ENCODE measurements at places on chromosomes 3 and 15.

GRCh38 chr15:42628761-42629160, 53.4 kb downstream of the STARD9 start:
- no peak for DNase-seq

GRCh38 chr15:69737916-69738315, 285.3 kb downstream of the RPLP1 start:
- DNase-seq = no peak

DNA sequence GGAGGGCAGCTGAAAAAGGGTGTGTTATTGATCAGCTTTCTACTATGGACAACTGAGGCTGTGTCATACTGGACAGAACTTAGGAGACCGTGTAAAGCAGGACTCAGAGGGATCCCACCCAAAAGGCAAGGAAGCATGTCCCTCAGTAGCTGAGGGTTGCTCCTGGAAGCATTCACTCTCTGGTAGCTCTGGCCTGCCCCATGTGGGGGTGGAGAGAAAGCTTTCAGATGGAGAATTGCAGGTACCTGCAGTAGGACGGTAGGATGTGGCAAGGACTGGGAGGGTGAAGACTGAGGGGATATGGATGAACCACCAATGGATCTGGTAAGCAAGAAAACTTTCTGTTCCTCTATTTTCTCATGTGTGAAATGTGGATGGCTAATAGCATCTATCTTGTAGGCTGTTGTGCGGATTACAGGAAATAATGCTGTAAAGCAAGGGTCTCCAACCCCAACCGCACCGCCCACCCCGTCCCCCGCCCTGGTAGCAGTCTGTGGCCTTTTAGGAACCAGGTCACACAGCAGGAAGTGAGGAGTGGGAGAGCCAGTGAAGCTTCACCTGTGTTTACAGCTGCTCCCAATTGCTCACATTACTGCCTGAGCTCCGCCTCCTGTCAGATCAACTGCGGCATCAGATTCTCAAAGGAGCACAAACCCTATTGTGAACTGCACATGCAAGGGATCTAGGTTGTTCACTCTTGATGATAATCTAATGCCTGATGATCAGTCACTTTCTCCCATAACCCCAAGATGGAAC, 157.7 kb upstream of the PROK2 start:
- DNase-seq = no peak

DNA sequence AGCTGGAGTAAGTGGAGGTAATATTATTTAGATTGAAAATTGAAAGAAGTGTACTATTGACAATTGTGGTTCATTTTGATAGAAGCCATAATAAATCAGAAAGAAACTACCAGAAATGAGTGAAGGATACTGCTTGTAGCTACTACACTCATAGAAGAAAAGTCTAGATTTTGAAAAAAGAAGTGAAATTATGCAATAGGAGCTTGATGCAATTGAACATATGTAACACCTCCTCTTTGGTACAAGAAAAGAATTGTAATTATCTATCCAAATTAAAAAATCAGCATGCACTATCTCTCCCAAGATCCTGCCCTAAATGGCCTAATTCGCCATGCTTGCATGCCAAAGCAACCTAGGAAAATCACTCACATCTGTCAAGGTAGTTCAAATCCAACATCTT, 51.1 kb upstream of the CD200R1L start:
- no peak for DNase-seq

DNA sequence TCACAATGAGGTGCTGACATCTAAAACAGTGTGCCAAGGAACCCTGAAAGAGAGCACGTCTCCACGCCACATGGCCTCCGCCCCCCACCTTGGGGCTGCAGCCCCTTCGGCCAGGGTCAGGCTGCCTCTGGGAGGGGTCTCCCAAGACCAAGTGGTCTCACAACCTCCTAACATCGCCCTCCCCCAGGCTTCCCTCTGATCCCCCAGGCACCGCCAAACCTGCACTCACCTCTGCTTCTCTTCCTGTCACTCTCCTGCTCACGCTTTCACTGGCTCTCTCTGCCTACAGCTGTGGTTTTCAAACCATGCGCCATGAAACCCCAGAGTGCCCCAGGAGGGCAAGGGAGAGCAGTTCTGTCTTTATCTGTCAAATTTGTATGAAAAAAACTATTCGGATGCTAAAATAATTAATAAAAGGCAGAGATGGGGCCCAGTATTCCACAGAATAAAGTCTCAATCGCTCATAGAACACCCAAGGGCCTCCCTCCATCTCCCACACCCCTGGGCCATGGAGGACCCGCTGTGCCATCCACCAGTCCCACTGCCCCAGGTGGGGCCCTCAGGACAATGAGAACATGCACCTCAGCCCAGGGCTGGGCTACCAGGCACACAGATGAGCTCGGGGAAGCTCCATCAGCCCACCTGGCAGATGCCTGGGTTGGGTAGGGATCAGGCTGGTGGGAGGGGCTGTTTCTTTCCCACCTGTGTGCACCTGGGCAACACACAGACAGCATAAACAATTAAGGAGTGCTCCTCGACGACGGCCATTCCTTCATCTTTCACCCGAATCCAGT, 21.5 kb downstream of the CYFIP1 start:
- no peak for DNase-seq

DNA sequence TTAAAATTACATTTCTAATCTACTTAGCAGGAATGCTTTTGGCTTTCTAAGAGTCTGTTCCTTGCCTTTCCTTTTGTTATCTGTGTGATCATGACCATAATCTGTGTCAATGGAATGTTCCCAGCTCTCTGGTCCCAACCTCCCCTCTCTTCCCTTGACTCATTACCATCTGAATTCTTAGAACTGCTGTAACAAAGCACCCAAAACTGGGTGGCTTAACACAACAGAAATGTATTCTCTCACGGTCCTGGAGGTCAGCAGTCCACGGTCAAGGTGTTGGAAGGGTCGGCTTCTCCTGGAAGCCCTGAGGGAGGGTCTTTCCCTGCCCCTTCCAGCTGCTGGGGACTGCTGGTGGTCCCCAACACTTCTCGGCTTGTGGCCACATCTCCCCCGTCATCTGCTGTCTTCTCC, 81.1 kb downstream of the LRRK1 start:
- DNase-seq = no peak

GRCh38 chr3:132645058-132645457, 14.6 kb downstream of the ACAD11 start:
- no peak for DNase-seq

GRCh38 chr3:196215493-196216020, 777 bp upstream of the SLC51A start:
- DNase-seq = no peak

DNA sequence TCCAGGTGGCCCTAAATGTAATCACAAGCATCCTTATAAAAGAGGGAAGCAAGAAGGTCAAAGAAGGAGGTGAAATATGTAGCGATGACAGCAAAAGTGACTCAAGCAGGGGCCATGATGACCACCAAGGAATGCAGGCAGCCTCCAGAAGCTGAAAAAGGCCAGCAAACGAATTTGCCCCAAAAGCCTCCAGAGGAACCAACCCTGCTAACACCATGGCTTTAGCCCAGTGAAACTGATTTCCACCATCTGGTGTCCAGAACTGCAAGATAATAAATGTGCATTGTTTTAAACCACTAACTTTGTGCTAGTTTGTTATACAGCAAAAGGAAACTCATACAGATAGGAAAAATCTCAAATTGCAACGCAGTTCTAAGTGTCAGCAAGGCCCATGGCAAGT, 23.0 kb upstream of the RBSN start:
- no peak for DNase-seq

- no peak for DNase-seq
Observed at GRCh38 chr3:88046766-88047165, 12.0 kb downstream of the CGGBP1 start.

- no peak for DNase-seq
Observed at GRCh38 chr3:71031181-71031580, 552.3 kb downstream of the FOXP1 start.

DNA sequence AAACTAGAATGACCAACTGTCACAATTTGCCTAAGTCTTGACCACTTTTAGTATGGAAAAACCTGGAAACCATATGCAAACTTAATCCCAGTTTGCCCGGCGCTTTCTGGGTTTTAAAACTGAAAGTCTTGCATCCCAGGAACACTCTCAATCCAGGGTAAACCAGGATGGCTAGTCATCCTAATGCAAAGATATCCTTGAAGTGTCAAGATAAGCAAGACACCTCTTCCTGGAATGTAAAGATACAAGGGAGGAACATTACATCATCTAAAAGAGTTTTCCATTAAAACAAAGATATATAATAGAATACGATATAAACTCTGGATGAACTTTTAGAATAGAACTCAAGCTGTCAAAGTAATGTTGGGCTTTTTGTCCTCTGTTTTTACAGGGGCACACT, 188.5 kb downstream of the MAGI1 start:
- no peak for DNase-seq

DNA sequence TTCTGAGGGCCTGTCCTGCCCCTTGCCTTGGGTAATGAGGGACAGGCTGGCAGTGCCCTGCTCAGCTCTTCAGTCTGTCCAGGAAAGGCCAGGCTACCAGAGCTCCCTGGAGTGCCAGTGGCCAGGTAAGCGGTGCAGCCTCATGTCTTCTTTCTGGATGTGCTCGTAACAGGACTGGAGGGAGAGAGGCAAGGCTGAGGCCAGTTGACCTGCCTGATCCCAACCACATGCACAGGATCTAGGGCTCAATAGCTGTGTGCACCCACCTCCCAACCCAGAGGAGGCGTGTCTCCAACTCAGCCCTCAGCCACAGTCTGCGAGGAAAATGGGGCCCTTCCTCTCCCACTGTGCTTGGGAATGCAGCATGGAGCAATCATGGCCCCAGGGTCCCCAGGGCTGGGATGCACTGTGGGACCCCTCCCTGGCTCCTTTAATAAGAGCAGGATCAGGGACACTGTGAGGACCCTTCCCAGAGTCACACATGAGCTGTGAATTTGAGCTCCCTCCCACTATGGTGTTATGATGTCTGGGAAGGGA, 22.5 kb downstream of the ALS2CL start:
- no peak for DNase-seq

GRCh38 chr3:127324913-127325628, 37.2 kb upstream of the PRR20G start:
- no peak for DNase-seq

- no peak for DNase-seq
Observed at GRCh38 chr15:85693277-85693676, 101.4 kb downstream of the KLHL25 start.

GRCh38 chr3:100748967-100749366, 39.7 kb downstream of the TFG start:
- DNase-seq = no peak

DNA sequence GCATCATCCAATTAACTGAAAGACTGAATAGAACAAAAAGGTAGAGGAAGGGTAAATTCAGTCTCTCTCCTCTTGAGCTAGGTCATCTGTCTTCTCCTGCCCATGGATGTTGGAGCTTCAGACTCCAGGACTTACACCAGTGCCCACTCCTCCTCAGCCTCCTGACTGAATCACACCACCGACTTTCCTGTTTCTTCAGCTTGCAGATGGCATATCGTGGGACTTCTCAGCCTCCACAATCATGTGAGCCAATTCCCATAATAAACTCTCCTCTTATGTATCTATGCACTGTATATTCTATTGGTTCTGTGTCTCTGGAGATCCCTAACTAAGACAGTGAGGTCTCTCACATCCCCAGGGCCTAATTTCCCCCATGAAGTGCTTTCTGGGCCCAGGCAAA, 140.4 kb downstream of the CD47 start:
- DNase-seq = no peak

DNA sequence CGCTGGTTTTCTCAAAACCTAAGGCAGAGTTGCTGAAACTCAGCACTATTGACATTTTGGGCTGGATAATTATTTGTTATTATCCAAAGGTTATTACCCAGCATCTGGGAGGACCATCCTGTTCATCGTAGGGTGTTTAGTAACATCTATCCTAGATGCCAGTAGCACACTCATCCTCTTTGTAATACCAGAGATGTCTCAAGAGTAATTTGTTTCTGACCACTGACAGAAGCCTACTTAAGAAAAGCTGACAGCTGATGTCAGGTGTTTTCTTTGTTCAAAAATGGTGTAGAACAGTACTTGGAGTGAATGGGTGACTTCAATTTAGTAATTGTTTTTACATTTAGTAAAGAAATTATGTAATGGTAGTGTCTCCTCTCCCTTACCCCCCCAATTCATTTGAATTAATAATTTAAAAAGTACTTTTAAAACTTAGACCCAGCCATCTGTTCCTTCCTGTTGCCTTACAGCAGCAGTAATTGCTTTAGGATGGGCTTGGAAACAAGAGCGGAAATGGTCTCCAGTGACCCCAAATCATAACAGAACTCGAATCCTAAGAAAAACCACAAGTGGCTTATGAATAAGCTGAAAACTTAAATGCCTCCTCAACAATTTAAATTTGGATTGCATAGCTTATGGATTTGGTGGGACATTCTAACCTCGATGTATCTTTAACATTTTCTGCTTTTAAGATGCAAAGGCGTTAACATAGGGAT, 105.4 kb downstream of the PTPRG start:
- no peak for DNase-seq

DNA sequence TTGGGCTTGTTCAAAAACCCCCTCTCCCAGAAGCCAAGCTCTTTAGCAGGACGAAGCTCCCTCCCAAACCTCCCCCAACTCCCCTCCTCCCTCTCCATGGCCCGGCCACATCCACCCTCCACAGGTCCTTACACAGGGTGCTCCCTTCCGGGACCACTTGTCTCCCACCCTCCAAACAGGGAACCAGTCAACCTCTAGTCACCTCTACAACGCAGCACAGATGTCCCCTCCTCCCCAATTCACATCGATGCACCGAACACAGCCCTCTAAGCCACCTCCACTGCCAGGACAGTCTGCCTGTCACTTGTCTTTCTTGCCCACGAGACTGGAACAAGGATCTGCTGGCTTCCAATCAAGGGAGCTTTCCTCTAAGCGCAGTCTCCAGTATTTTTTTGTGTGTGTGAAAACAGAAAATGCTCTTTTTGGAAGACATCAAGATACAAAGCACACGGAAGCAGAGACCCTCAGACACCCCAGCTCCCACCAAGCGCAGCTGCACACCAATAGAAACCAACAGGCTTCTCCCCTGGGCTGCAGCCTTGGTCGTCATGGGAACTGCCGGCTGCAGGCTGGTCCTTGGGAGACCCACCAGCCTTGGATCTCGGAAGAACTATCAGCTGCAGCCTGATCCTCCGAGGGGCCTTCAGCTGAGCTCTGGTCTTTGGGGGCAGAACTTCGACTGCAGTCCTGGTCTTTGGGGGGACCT, 26.5 kb downstream of the IQSEC1 start:
- no peak for DNase-seq

DNA sequence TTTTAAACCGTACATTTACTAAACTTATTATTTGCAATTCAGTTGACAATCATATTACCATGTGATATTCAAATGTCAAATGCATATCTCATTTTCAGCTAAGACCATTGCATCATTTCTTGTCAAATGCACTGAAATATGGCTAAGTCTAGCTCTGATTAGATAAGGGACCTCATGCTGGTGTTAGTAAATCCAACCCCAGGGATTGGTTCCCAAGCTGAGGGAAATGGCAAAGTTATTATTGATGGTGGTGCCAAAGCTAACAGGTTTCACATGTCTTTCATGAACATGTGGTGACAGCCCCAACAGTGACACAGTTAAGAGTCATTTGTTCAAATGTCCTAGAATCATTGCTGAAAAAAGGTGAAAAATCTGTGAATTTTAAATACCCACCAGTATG, 641.1 kb downstream of the MECOM start:
- no peak for DNase-seq

- no peak for DNase-seq
Observed at GRCh38 chr3:45414823-45415222, 26.4 kb downstream of the LARS2 start.
